ENCODE measurements at places on chromosomes 6 and 20. TPM values are rescaled to one million over a fixed set of nuclear protein-coding genes. Genes with fewer than 3 reads are reported as not detected.

Gene B3GALT4
- 12.7 TPM for total RNA-seq

Gene TAB2
- 121 TPM for total RNA-seq

Gene BPIFB4
- not detected for total RNA-seq

Gene SLC22A23
- total RNA-seq: 13.6 TPM

Gene FILIP1
- not detected for total RNA-seq

Gene NKX2-2
- total RNA-seq: not detected

Gene THBS2
- total RNA-seq: not detected

Gene DZANK1
- 1.8 TPM for total RNA-seq

Gene PNPLA1
- total RNA-seq: not detected

Gene GPLD1
- total RNA-seq: 0.59 TPM

Gene TRAPPC3L
- not detected for total RNA-seq

Gene MCHR2
- not detected for total RNA-seq

Gene SLC17A9
- total RNA-seq: 5.5 TPM

Gene TMC2
- total RNA-seq: not detected

Gene PTK6
- 0.19 TPM for total RNA-seq

Gene TP53INP2
- 72.7 TPM for total RNA-seq

Gene MEI4
- not detected for total RNA-seq

Gene ZNF165
- total RNA-seq: 5.5 TPM

Gene NT5E
- total RNA-seq: 2.7 TPM

Gene MYMX
- total RNA-seq: not detected

Gene FOXC1
- total RNA-seq: not detected

Gene SYCP2
- 4.6 TPM for total RNA-seq

Gene SOBP
- total RNA-seq: 0.17 TPM

Gene HLA-DOA
- 6.1 TPM for total RNA-seq

Data from CD4-positive, alpha-beta T cell (primary cell).